NCI-H526 (cell line): ENCODE measurements at places on chromosomes 2 and 18.

DNA sequence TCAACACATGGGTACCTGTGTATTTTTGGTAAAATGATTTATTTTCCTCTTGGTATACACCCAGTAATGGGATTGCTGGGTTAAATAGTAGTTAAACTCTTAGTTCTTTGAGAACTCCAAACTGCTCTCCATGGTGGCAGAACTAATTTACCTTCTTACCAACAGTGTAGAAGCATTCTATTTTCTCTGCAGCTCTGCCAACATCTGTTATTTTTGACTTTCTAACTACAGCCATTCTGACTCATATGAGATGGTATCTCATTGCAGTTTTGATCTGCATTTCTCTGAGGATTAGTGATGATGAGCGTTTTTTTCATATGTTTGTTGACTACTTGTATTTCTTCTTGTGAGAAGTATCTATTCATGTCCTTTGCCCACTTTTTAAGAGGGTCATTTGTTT lies 180.6 kb downstream of the FSIP2 start:
- no peak for DNase-seq

DNA sequence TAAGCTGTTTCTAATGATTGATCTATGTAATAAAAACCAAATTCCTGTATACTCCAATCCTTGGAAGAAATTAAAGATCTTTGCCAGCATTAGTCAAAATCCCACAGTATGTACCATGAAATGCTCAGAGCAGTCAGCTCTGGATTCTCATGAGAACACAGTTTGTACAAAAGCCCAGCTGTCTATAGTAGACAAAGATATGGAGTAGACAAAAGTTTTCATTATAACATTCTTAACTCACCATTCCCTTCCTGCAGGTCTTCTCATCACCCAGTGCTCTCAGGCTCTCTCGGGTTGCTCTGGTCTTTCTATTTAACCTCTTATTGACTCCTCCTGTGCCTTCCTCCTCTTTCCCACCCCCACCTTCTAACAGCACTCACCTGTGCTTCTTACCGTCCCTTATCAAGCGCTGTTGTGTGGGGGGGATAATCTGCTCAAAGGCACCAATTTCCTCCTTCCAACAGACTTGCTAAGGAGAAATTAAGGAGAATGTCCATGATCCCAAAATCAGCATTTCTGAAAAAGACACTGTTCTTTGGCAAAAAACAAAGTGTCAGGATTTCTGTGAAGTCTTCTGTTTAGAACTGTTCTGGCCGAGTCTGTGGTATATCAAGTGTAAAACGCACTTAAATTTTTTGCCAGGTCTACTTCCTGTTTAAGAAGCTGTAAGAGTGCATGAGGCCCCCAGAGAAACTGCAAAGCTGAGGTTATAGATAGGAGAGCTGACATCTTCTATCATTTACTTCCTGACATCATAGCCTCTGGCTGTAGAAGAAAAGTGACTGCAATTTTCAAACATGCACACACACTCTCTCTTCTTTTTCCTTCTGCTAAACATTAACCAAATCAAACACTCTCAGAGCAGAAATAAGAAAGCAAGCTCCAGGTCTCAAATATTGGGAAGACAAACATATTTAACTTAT lies 144.1 kb downstream of the EVA1A start:
- DNase-seq = no peak

- peak; percentile 86 for DNase-seq
These were observed 11.6 kb upstream of the ITGA6 start for GRCh38 chr2:172415865-172416183.

GRCh38 chr2:198004921-198005829 lies 200.8 kb downstream of the PLCL1 start:
- no peak for DNase-seq

DNA sequence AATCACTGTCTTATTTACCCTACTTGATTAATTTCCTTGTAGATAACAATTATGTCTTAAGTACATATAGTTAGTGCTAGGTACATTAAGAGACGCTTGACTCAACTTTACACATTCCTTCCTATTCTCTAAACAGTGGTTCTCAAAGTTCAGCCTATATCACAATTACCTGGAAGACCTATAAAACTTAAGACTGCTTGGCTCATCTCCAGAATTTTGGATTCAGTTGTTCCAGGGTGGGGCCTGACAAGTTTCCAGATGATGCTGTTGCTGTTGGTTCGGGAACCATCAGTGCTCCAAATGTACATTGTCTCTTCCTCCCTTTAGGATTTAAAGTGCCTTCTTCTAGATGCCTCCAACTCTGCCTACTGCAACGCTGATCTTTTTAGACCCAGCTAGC lies 4.0 kb downstream of the PPP3R1 start:
- no peak for DNase-seq

GRCh38 chr18:57802213-57803102 lies 657 bp downstream of the ATP8B1 start:
- peak; percentile 69 for DNase-seq

- no peak for DNase-seq
These were observed 81.3 kb downstream of the ANKRD12 start for GRCh38 chr18:9217743-9218451.

- DNase-seq = peak; percentile 2
These were observed 90.1 kb upstream of the TGFA start for GRCh38 chr2:70643715-70644114.

DNA sequence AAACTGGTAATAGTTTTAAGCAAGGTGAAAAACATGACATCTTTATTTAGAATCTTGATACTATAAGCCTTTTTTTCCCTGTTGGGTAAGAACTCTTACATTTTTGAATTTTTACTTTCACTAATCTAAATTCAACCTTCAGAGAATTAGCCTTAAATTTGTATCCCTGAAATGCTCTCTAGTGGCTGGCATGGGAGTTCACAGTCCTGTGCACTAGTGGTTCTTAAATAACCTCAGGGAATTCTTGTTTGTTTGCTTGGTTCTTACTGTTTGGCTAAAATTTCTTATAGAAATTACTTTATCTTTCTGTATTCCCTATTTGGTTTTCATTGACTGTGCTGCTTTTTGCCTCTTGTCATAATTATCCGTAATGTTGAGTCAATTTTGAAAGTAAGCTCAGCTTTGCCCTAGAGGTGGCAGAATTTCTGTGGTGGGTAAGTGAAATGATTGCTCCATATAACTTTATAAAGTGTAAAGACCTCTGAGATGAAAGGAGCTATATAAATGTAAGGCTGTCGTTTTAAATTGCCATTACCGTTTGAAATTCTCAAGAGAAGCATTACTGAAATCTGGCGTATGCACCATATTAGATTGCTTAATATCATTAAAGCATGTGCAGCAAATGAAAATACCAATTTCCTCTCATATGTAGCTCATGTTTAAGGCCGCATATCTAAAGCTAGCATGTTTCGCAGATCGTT lies 391.3 kb upstream of the FIGN start:
- no peak for DNase-seq

- no peak for DNase-seq
These were observed 66.0 kb downstream of the TTC32 start for GRCh38 chr2:19835781-19836281.

- DNase-seq = no peak
These were observed 87.9 kb upstream of the ETAA1 start for GRCh38 chr2:67309281-67309680.

DNA sequence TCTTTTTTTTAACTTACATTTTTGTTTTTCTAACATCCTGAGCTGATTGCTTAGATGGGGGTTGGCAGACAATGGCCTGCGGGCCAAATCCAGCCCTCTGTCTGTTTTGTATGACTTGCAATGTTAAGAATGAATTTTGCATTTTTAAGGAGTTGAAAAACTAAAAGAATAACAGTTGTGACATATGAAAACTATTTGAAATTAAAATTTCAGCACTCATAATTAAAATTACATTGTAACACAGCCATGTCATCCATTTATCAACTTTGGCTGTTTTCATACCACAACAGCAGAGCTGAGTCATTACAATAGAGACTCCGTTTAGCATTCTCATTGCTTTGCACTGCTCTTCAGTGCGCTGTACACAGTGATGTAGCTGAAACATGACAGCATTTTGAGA lies 94.1 kb upstream of the MC4R start:
- DNase-seq = no peak
